ENCODE measurements at places on chromosomes 2 and 18.
A peak's percentile ranks its signal among the peaks of the same experiment; 100 is the strongest.

DNA sequence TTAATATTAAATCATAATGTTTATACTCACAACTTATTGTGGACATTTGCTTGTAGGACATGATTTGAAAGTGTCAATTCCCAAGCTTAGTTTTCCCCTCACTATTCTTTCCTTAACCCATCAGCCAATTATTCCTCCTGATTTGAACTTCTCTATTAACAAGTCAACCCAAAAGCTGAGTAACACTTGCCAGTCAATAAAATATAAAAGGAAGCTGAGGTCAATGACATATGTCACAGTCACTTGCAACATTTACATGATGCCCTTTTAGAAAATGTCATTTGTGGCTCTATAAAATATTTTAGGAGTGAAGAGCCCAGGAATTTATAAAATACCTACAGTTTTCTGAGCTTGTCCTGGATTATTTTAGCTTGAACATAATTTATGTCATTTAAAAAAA, 7.2 kb downstream of the CCDC68 start:
- no peak for DNase-seq

DNA sequence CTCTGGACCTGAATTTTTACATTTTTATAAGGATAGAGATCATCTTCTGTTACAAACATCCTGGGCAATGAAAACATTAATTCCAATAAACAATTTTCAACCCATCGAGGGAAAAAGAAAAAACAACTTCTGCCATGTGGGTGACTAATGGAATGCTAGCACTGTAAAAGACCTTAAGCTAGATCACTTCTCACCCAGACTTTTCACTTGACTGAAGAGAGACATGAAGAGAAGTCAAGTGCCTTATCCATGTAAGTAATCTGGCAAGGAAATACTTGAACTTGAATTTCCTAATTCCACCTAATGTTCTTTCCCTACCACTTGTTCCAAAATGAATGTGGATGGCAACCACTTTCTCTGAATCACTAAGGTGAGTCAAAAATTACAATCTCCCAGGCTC, 98.3 kb upstream of the ACVR1C start:
- no peak for DNase-seq

GRCh38 chr18:72155327-72155726, 388.8 kb downstream of the CBLN2 start:
- DNase-seq, result no peak

DNA sequence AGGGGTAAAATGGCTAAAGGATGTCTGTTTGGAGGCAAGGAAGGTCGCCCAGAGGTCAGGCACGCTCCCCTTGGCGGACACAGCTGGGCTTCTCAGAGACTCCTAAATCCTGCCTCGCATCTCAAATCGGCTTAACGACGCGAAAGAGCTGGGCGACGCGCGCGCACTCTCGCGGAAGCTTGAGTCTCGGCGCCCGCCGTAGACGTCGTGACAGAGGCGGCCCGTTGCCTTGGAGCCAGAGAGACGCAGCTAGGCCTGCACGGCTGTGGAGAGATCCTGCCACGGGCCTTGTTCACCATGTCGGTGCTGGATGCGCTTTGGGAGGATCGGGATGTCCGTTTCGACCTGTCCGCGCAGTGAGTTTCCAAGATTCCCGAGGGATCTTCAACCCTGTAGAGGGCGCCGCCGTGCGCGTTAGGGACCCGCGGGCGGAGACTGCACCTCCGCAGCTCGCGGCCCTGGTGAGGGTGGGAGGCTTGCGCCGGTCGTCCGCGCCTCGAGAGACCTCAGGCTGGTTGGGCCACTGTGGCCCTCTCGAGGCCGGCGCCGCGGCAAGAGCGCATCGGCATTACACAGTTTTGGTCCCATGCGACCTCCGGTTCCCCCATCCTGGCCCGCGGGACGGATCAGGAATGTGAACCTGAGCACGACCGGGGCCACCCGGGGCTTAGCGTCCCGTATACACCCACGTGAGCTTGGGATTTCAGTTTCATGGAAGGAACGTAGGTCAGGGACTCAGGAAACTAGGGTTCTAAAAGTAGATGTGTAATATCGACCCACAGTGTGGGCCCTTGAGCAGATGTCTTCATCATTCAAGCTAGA, at the start of gene BBS5:
Gene BBS5 (plus strand): TSS at position 238 of the 822 bp plus-strand sequence. CDS start 60 bp downstream, at position 298.
- peak; percentile 87 for DNase-seq

GRCh38 chr2:32553829-32554432, 73.9 kb upstream of the TTC27 start:
- peak; percentile 68 for DNase-seq

GRCh38 chr2:71699428-71699827, 246.1 kb downstream of the DYSF start:
- DNase-seq, result no peak

DNA sequence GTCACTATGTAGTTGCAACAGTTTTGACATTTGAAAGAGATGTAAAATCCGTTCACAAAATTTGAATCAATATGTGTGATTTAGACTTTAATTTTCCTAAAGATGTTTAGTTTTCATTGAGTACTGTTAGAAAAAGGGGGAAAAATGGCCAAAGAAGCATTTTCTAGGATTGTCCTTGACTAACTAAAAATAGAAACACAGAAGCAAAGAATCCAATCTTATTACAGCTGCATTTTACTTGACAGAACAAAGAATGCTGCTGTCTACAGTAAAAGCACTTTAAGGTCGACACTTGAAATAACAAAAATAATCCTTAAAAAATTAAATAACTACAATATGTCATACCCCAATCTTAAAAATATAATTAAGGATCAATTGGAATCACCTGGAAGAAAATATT, 48.9 kb downstream of the FRZB start:
- no peak for DNase-seq

- no peak for DNase-seq
Observed at GRCh38 chr2:240250150-240250984, 109.9 kb upstream of the OTOS start.

- DNase-seq, result no peak
Observed at GRCh38 chr2:188425266-188425665, 133.6 kb downstream of the GULP1 start.

DNA sequence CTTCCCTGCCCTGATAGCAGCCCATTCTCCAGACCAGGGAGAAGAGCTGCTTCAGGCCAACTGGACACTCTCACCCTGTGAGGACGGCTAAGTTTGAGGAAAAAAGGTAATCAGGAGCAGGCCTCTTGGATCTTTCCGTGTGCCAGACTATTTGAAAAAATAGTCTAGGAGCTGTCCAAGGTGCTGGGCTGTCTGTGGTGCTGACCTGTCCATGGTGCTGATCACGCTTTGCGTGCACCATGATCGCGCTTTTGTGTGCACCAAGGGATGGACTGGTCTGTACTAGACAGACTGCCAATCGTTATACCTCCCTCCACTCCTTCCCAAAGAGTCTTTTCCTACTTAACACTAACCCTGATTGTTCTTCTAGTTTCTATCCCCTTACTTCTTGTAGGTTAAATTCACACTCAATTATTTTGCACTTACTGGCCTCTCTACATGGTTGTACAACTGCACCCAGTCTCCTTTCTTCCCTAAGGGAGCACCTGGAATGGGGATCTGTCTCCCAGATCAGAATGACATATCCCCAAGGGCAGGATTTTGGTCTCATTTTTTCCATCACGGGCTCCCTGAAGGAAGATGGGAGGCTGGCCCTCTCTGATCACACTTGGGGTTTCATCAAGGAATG, 295.4 kb downstream of the CELF4 start:
- DNase-seq, result peak; percentile 52

GRCh38 chr2:199895406-199895805, 15.7 kb upstream of the C2orf69 start:
- DNase-seq, result peak; percentile 10

- DNase-seq, result no peak
Observed at GRCh38 chr18:79586436-79587225, 93.0 kb upstream of the CTDP1 start.

DNA sequence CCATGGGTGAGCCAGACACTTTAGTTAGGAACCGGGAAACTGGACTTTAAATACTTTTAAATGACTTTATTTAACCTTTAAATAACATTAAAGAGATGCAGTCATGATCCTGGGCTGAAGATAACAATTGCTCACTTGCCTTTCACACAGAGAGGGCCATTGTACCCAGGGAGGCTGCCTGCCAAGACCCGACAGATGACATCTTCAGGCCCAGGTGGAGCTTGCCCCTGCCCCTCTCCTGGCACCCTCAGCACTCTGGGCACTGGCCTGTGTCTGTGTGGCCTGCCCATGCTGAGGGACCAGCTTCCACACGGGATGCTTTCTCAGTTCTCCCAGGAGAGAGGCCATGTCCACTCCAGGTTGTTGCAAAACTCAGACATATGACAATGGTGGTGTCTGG, 216.4 kb upstream of the MYT1L start:
- DNase-seq, result no peak

- DNase-seq, result no peak
Observed at GRCh38 chr18:38520786-38521185, 955.2 kb upstream of the CELF4 start.

GRCh38 chr2:217440000-217440399, 562.8 kb downstream of the TNS1 start:
- no peak for DNase-seq

GRCh38 chr18:70183441-70183840, 22.0 kb downstream of the RTTN start:
- no peak for DNase-seq

GRCh38 chr2:5937321-5937720, 245.1 kb downstream of the SOX11 start:
- DNase-seq, result no peak

DNA sequence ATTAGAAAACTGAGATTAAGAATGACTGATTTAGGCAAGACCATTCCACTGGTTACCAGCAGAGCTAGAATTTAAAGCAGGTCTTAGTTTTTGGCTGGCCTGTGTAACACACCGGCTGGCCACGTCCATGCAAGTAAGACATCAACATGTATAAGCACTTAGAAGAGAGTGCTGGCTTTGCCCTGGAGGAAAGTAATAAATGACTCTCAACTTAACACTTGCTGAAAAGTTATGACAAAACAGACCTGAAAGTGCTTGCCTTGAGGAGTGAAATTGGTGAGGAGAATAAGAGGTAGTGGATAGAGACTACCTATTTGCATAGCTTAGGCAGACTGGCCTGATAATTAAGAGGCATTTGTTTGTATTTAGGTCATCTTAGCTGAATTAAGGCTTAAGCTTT, 165.7 kb upstream of the KCNJ3 start:
- DNase-seq, result no peak

DNA sequence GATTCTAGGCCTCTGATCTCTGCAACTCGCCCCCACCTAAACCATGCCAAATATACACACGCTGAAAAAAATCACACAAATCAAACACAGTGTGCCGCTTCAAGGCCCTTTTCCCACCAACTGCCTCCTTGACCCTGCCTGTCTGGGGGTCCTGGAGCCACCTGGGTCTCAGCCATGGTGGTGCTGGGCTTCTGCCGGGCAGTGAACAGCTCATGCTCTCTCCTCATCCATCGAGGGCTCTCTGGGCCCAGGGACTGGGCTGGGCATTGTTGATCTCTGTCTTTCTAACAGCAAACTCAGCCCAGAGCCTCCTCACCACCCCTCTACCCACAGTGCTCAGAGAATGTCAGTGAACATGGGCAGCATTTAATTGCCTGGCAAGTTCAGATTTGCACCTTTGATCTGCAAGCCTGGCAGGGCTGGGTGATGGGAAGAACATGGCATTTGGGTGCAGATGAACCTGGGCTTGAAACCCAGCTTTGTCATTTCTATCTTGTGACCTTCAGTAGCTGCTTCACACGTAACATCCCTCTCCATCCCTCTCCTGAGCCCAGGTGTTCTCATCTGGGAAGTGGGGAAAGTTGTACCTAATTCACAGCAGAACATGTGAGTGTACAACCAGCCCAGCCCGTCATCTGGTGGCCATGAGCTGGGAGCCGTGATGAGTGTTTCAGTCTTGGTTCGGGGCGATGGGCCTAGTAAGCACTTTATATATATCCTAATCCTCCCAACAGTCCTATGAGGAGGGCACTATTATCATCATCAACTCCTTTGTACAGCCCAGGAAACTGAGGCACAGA, 46.1 kb downstream of the SDC1 start:
- no peak for DNase-seq

GRCh38 chr2:173822889-173823542, 142.2 kb downstream of the SP3 start:
- DNase-seq, result no peak

DNA sequence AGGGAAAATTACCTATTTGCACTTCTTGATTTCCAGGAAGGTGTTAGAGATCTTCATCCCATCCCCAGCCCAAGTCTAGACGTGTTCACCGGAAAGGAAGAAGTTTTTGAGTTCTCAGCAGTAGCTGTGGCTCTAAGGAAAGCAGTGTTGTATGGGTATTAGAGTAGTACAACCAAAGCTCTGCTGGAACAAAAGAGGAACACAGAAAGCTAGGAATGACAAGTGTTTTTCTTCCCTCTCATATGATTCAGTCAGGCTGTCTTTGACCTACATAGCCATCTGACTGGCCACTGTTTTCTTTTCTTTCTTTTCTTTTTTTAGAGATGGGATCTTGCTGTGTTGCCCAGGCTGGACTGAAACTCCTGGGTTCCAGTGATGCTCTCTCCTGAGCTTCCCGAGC, 82.7 kb upstream of the SLC39A10 start:
- no peak for DNase-seq

DNA sequence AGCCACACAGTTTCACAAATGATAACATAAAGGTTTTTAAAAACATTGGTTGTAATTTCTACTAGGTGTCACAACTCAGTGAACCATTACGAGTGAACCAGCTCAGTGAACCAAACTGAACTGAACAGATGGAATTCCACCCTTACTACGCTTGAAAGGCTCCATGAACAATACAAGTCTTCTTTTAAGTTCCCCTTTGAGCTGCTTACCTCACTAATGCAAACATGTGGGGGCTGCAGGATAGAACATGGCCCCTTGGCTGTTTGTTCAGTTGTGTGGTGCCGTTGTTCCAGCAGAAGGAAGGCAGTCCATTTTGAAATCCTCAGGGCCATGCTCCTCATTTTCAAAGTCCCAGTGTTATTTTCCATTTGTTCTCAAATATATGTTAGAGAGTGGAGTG, 30.7 kb upstream of the KLHL14 start:
- no peak for DNase-seq

GRCh38 chr2:118913803-118914645, 28.0 kb upstream of the MARCO start:
- no peak for DNase-seq

- no peak for DNase-seq
Observed at GRCh38 chr2:10489842-10490555, 41.9 kb upstream of the ODC1 start.

- DNase-seq, result peak; percentile 68
Observed at GRCh38 chr2:74835831-74836674, 2.1 kb downstream of the HK2 start.

- DNase-seq, result peak; percentile 89
Observed at GRCh38 chr2:48448274-48449061, 81.5 kb upstream of the STON1 start.

DNA sequence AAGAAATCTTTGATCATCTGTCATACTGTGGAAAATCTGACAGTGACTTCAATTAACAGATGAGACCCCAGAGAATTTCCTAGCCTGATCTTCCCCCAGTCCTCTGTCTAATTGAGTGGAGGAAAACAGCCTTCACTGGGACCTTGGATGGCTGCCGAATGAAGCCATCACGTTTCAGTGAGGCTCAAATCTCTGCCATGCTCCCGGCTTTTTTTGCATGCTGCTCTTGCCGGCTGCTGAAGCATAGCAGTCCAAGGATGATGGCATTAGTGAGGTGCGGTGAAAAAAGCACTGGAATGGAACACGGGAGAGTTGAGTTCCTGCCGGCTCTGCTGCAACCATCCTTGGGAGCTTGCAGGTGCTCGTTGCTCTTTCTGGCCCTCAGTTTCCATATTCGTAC, 430.5 kb downstream of the SLC4A3 start:
- DNase-seq, result no peak

GRCh38 chr2:238087211-238087610, 12.9 kb upstream of the ESPNL start:
- no peak for DNase-seq
